ENCODE measurements at places on chromosomes 1 and 21. TPM values are rescaled to one million over a fixed set of nuclear protein-coding genes. Genes with fewer than 3 reads are reported as not detected.

Gene KCNJ10
- not detected for total RNA-seq

Gene FAM72D
- not detected for total RNA-seq

Gene SPATA1
- total RNA-seq, result not detected

Gene SLC22A15
- 0.53 TPM for total RNA-seq

Gene HEYL
- 1.5 TPM for total RNA-seq

Gene MSH4
- not detected for total RNA-seq

Data from Peyer's patch (tissue), 4 donors.